Naive thymus-derived CD8-positive, alpha-beta T cell (primary cell): ENCODE measurements at places on chromosomes 1 and 21.

DNA sequence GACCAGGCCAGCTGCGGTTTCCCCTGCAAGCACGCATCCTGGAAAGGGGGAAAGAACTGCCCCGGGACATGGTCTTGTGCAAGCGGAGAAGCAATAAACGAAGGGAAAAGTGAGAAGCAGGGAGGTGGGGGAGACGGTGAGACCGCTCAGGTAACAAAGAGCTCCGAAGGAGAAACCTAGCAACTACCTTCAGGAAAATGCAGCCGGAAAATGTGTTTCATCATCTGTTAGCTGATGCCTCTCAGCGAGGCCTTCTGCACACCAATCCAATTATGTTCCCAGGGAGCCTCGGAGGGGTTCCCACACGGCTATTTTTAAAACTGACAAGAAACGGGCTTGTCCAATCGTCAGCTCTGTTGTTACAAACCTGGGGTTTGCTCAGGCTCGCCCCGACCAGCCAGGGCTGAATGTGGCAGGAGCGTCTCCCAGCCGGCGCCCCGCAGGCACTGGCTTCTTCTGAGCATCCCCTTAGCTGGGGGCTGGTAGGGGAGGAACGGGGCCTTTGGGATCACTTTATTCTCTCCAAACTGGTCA, 3.4 kb downstream of the RIPK4 start:
- peaks cover 79% of the 10 kb centered on the region for H3K27me3 ChIP-seq
- no peaks in the 10 kb centered on the region for H3K36me3 ChIP-seq
- peaks cover 49% of the 10 kb centered on the region for H3K4me1 ChIP-seq
- no peak overlapping the region for H3K27ac ChIP-seq
- H3K4me3 ChIP-seq = no peak overlapping the region

- DNase-seq = no peak
- H3K27me3 ChIP-seq = peaks cover 36% of the 10 kb centered on the region
- H3K4me3 ChIP-seq = no peak overlapping the region
These were observed 35.1 kb downstream of the RXRG start for GRCh38 chr1:165409657-165410358.

DNA sequence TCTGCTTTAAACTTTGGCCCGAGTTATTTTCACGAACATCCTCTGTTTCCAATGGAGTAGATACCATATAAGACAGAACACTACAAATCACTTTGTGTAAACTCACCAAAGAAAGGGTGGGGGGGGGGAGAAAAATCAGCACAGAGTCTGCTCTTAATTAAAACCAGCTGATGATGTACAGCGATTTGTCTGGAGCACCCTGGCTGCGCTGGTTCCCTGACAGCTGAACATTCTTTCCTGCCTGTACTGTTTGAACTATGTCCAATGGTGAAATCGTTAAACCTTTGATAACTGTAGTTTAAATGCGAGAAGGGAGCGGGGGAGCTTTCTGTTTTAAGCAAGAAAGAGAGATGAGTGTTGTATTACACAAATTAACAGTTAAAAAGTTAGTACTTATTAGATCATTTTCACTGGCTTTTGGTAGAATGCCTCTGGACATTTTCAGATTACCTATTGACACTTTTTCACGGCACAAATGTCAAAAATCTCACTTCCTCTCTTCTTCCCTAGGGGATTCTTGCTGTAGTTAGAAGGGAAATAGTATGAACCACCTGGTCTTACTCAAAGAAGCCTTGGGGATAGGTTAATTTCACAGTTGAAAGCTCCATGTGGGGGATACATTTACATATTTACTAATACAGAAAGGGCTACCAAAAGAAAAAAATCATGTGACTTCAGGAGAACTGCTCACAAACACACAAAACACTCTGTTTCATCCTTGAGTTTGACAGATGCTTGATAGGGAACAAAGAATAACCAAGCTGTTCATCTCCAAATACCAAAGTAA, 140.2 kb upstream of the RUNX1 start:
- H3K27ac ChIP-seq = no peak overlapping the region
- no peak for DNase-seq
- H3K4me1 ChIP-seq = peaks cover 6% of the 10 kb centered on the region
- H3K36me3 ChIP-seq = no peaks in the 10 kb centered on the region
- H3K4me3 ChIP-seq = peak overlapping the region; percentile 36
- H3K27me3 ChIP-seq = peaks cover 4% of the 10 kb centered on the region

DNA sequence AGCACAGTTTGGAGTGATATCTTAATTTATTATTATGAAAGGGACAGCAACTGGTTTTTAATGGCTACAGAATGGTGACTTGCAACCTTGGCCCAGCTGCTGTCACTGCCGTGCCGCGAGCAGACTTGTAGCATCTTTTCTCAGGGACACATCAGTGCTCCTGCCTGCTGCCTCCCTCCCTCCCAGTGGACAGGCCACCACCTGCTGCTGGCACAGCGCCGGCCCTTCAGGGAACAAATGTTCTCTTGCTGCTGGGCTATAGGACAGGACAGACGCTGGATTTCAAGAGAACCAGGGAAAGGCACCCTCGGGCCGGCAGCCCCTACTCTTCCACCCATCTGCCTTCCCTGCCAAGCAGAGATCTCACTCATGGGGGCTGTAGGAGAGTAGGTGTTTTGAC, 413.8 kb upstream of the NFIA start:
- no peaks in the 10 kb centered on the region for H3K36me3 ChIP-seq
- no peak overlapping the region for H3K27ac ChIP-seq
- no peak overlapping the region for H3K4me3 ChIP-seq
- no peak for DNase-seq
- H3K4me1 ChIP-seq = no peaks in the 10 kb centered on the region

DNA sequence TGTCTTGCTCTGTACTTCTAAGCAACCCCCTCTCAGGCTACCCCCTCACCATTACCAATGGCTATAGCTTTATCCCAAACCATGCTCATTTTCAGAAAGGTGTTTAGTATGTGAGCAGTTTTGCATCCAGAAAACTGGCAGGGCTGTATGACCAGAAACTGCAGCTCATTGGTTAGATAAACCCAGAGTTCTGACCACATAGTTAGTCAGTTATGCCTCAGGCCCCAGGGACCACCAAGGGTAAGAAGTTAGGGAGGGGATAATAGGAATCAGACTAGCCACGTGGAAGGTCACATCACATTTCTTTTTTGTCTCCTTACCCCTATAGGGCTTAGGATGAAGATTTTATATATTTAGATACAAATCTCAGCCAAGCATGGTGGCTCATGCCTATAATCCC, 1.2 kb downstream of the ITGA10 start:
- H3K27me3 ChIP-seq = no peaks in the 10 kb centered on the region
- no peak overlapping the region for H3K27ac ChIP-seq
- H3K36me3 ChIP-seq = peaks cover 38% of the 10 kb centered on the region
- H3K4me3 ChIP-seq = no peak overlapping the region

- peaks cover 5% of the 10 kb centered on the region for H3K36me3 ChIP-seq
- no peak overlapping the region for H3K4me3 ChIP-seq
- no peaks in the 10 kb centered on the region for H3K27me3 ChIP-seq
- no peak for DNase-seq
- H3K4me1 ChIP-seq = peaks cover 21% of the 10 kb centered on the region
These were observed 67.4 kb downstream of the LUZP1 start for GRCh38 chr1:23101101-23101827.

DNA sequence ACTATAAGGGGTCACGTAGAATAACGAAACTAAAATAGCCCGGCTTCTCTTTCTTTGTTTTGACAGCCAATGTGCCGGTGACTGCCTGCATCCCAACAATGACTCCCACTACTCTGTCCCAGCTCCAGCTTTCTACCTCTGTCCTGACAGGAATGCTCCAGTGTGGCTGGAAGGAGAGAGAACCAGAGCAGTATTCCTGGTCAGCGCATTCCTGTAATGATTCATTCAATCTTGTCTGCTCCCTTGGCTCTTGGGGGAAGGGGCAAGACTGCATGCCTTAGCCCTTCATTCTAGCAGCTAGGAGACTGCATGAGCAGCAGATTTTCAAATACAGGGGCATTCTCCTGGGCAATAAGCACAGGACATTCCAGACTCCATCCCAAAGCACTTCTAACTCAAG, 132.1 kb upstream of the PRMT6 start:
- H3K4me3 ChIP-seq = no peak overlapping the region
- no peak for DNase-seq
- no peaks in the 10 kb centered on the region for H3K36me3 ChIP-seq
- H3K27me3 ChIP-seq = no peaks in the 10 kb centered on the region
- no peaks in the 10 kb centered on the region for H3K4me1 ChIP-seq
- H3K27ac ChIP-seq = no peak overlapping the region

DNA sequence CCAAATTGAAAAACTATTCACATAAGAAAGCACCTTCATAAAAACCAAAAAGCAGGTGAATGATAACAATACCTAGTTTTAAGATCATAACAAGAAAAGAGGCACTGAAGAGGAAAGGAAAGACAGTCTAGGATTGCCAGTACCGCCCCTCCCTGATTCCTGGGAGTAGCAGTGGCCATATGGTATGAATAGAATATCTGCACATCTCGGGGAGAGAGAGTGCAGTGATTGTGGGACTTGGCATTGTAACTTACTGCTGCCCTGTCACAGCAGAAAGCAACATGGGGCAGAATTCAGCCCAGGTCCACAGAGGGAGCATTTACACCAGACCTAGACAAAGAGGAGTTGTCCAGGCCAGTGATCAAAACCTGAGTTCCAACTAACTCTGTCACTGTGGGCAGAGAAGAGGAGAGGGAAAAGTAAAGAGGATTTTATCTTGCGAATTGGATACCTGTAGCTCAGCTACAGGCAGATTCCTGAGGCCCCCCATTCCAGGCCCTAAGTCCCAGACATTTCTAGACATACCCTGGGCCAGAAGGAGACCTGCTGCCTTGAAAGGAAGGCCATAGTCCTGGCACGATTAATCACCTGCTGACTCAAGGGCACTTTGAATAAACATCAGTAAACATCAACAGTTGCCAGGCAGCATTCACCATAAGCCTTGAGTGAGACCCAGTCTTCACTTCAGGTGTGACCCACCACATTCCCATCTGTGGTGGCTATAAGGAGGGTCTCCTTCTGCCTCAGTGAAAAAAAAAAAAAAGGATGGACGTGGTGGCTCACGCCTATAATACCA, 397.5 kb downstream of the TGFB2 start:
- DNase-seq = no peak
- H3K27me3 ChIP-seq = peaks cover 2% of the 10 kb centered on the region
- H3K27ac ChIP-seq = no peak overlapping the region
- no peaks in the 10 kb centered on the region for H3K36me3 ChIP-seq
- H3K4me3 ChIP-seq = no peak overlapping the region

DNA sequence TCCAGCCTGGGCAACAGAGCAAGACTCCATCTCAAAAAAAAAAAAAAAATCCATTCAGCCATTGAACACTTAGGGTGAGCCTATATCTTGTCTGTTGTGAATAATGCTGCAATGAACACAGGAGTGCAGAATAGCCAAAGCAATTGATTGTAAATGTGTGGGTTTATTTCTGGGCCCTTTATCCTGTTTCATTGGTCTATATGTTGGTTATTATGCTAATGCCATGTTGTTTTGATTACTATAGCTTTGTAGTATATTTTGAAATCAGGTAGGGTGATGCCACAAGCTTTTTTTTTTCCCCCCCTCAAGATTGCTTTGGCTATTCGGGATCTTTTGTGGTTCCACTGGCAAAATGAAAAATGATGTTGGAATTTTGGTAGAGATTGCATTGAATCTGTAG, 167.5 kb downstream of the LBR start:
- no peak overlapping the region for H3K4me3 ChIP-seq
- H3K27me3 ChIP-seq = peaks cover 3% of the 10 kb centered on the region
- no peaks in the 10 kb centered on the region for H3K36me3 ChIP-seq
- no peaks in the 10 kb centered on the region for H3K4me1 ChIP-seq
- no peak for DNase-seq

- H3K4me3 ChIP-seq = no peak overlapping the region
- no peak overlapping the region for H3K27ac ChIP-seq
- no peaks in the 10 kb centered on the region for H3K36me3 ChIP-seq
- H3K27me3 ChIP-seq = no peaks in the 10 kb centered on the region
- no peak for DNase-seq
- no peaks in the 10 kb centered on the region for H3K4me1 ChIP-seq
These were observed 67.8 kb upstream of the FGGY start for GRCh38 chr1:59229138-59229537.

DNA sequence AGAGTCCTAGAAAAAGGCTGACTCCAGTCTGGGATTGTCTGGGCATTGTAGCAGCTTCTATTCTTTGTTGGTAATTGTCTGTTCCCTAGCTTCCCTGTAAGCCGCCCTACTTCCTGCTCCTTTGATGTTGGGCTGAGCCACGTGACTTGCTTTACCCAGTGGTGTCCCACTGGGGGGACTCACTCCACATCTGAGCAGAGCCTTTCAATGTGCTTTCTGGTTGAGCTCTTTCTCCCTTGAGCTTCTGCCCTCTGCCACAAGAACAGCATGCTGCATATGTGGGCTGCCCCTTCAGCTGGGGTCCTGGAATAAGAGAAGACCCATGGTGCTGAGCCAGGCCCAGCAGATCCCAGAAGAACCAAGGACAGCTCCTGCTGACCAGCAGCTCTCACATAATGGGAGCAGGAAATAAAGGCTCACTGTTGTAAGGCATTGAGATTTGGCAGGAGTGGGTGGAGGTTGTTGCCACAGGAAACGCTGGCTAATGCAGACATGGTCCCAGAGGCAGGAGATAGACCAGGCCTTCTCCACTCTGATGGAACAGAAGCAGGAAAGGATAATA, 276.3 kb upstream of the GJB5 start:
- no peak overlapping the region for H3K4me3 ChIP-seq
- H3K36me3 ChIP-seq = no peaks in the 10 kb centered on the region
- peaks cover 39% of the 10 kb centered on the region for H3K27me3 ChIP-seq
- no peaks in the 10 kb centered on the region for H3K4me1 ChIP-seq
- no peak for DNase-seq
- no peak overlapping the region for H3K27ac ChIP-seq

GRCh38 chr1:2272686-2273400, 44.7 kb downstream of the SKI start:
- peak overlapping the region; percentile 79 for H3K27ac ChIP-seq
- peak overlapping the region; percentile 18 for H3K4me3 ChIP-seq
- H3K36me3 ChIP-seq = no peaks in the 10 kb centered on the region
- no peaks in the 10 kb centered on the region for H3K27me3 ChIP-seq
- peaks cover 72% of the 10 kb centered on the region for H3K4me1 ChIP-seq

DNA sequence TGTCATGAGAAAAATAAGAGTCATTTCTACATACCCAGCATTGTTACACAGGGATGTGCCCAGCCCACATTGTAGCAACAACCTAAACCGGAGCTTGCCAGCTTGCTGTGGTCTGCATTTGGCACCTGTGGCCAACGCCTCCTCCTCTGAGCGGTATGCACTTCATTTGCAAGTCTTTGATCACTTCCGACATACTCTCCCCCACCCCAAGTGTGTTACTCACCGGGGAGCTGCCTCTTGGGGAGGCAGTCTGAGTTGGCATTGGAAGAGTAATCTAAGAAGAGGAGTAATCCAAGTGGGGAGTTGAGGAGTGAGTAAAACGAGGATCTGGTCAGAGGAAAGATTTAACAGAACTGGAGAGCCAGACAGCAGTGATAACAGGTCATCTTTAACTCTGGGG, 3.8 kb downstream of the BCL9 start:
- H3K27me3 ChIP-seq = peaks cover 4% of the 10 kb centered on the region
- H3K4me1 ChIP-seq = peaks cover 36% of the 10 kb centered on the region
- H3K4me3 ChIP-seq = peak overlapping the region; percentile 65
- H3K27ac ChIP-seq = no peak overlapping the region
- DNase-seq = peak; percentile 81
